HS-27A (cell line): ENCODE measurements at places on chromosomes 2 and 18.

- no peak for DNase-seq
These were observed 20.8 kb downstream of the EIF2AK3 start for GRCh38 chr2:88606371-88607030.

- DNase-seq, result no peak
These were observed 392.7 kb upstream of the ST6GAL2 start for GRCh38 chr2:107278672-107279071.

GRCh38 chr2:80489717-80490116 lies 185.2 kb upstream of the LRRTM1 start:
- no peak for DNase-seq

DNA sequence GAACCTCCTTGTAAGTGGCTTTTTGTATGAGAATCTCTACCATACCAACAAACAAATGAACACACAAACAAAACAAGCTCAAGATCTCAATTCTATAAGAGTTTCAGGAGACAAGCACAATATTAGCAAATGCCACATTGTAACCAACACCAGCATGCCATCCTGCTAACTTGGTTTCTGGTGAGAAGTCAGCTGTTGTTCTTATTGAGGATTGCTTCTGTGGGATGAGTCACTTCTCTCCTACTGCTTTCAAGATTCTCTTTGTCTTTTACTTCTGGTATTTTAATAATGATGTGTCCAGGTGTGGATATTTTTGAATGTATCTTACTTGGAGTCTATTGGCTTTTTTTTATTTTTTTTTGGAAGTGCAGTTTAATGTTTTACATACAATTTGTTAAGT lies 131.7 kb downstream of the BCL2L11 start:
- DNase-seq, result no peak

DNA sequence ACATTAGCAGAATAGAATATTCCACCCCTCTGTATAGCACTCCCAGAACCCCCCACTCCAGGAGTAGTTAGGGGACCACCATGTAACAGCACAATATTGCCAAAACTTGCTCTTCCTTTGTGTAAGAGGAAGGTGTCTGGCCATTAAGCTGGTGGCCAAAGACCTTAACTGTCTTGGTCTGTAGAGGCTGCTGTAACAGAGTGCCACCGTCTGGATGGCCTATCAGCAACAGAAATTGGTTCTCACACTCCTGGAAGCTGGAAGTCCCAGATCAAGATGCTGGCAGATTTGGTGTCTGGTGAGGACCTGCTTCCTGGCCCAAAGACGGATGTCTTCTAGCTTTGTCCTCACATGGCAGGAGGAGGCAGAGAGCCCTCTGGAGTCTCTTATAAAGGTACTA lies 61.6 kb upstream of the TGFA start:
- DNase-seq, result no peak

- no peak for DNase-seq
These were observed 19.6 kb upstream of the RPL31 start for GRCh38 chr2:100982431-100982861.

DNA sequence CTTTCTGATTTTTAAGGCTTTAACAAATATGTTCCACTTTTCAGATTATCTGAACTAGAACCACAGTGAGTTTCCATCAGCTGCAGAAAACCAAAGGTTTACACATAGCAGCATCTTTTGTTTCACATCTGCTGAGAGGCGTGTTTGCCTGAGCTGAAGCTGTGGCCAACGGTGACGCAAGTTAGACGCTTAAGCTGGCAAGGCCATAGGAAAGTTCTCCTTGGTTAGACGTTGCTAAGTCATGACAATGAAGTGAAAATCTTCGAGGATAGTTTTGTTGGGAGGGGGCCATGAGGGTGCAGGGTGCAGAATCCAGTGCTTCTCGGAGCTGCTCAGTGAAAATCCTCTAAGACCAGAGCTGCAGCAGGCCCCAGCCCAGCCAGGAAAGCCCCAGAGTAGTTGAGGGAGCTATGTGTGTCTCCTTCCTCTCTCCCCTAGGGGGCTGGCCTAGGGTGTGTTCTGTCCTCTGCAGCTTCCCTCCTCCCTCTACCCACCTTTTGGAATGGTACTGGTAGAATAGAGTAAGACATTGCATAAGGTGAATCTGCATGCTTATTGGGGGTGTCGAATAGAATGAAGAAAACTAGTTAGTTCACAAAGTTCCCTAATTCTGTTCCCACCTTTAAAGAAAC lies 105.4 kb downstream of the FHOD3 start:
- DNase-seq, result no peak

DNA sequence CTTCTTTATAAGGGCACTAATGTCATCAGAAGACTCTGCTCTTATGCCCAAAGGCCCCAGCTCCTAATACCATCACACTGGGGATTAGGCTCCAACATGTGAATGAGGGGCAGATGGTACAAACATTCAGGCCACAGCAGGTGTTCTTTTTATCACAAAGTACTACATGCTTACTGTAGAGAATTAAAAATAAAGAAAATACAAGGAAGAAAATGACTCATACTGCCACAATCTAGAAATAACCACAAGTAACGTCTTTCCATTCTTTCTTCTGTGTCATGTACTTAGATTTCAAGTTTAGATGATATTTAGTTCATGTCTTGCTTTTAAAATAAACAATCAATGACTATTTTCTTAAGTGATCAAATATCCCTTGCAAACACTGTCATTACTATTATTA lies 100.3 kb upstream of the NEDD4L start:
- DNase-seq, result no peak

DNA sequence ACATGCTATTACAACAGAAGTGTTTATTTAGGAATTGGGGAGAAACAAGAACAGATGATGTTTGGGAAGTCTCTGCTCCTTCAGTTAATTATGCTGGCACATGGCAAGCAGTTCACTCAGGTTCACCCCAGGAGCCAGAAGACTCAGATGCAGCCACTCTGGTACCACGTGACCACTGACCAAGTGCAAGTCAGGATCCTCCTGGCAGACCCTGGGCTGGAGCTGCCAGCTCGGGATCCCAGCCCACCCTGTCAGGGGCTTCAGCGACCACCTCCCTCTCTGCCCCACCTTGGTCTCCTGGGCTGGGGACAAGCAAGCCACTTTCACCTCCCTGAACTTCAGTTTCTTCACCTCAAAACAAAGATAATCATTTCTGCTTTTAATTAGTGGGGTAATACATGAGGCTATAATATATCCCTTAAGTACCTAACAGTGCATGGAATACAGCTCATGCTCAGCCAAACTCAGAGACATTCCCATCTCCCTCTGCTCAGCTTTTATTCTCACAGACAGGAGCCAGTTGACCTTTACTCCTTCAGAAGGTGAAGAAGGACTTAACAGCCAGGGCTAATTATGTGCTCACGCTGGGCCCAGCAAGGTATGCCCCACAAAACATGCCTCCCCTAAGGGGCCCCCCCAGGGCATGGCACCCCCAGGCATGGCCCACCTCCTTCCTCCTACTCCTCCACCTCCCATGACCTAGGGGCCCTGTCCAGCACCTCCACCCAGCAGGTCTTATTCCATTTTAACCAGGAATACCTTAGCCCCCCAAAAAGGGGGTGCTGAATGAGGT lies 11.8 kb downstream of the CRACDL start:
- no peak for DNase-seq

DNA sequence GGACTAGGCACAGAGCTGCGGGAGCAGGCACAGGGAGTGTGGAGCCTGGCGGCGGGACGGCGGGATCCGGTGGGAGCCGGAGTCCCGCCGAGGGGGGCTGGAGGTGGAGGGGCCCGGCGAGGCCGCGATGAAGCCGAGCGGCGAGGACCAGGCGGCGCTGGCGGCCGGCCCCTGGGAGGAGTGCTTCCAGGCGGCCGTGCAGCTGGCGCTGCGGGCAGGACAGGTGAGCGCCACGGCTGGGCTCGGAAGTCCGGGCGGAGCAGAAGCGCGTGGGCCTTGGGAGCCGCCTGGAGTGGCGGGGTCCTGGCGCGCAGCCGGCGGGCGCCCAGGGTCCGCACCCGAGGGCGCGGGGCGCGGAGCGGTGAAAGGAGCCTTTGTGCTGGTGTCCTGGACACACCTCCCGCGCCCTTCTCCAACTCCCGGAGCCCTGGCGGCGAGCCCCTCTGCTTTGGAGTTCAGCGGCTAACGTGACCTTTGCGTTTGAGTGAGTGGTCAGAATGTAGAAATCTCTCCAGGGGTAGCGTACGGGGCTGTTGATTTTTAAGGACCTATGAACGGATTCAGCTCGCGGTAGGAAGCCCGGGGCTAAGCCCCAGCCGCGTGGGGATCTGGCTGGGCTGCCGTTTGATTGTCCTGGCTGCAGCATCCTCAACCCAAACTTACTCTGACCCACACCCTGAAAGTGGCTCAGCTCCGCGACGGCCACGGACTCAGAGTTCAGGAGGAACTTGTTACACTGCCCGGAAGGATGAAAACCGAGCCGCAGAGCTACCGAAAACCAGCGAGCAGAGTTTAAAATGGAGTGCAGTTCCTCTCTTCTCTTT lies 448 bp downstream of the IMPA2 start:
- no peak for DNase-seq

- DNase-seq, result no peak
These were observed 175.5 kb downstream of the OTX1 start for GRCh38 chr2:63225964-63226686.

GRCh38 chr2:79292239-79292957 lies 132.8 kb upstream of the REG3A start:
- no peak for DNase-seq

DNA sequence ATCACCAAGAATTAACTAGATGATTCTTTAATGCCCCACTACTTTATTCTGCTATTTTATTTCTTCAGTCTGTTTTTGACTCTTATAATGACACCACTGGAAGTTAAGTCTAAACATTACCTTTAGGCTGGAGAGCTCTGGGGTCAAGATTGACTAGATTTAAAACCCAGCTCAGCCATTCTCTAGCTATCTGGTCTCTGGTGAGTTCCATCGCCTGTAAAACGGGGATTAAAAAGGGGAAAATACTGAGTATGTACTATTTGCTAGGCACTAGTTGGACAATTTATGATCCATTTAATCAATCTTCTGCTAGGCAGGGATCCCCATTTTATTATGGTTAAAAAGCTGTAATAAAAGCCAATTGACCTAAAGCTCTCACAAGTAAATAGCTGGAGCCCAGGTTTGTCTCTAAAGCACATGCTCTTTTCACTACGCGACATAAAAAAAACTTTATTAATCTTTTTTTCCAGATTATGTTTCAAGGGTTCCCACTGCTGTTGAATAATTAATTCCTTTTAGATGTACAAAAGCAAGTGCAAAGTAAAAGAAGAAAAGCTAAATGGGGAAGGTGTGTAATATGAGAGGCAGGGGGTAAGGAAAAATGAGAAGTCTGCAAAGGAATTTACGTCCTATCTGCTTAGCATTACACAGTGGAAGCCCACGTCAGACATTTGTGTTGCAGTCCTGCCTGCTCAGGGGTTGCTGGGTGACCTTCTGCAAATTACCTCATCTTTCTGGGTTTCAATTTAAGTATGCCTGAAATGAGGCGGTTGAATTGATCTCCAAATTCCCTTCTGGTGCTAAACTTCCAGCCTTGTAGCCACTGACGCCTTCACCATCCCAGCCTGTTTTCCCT lies 918 bp upstream of the NABP1 start:
- DNase-seq, result no peak

DNA sequence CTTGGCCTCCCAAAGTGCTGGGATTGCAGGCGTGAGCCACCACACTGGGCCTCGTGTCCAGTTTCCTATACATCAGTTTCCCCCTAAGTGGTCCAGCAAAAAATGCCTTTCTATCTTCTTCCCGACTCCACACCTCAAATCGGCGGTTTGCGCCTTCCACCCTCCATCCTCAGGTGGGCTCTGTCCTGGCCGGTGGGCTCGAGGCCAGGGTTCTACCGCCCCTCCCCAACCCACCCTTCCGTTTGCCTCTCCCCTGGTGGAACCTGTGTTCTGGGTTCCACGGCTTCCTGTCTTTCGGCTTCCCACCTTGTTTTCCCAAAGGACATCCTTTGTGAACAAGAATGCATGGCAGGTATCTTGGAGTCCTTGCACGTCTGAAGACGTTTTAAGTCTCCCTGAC lies 104.4 kb downstream of the HS6ST1 start:
- no peak for DNase-seq

- no peak for DNase-seq
These were observed 174.0 kb downstream of the CTNNA2 start for GRCh38 chr2:79686884-79687283.

DNA sequence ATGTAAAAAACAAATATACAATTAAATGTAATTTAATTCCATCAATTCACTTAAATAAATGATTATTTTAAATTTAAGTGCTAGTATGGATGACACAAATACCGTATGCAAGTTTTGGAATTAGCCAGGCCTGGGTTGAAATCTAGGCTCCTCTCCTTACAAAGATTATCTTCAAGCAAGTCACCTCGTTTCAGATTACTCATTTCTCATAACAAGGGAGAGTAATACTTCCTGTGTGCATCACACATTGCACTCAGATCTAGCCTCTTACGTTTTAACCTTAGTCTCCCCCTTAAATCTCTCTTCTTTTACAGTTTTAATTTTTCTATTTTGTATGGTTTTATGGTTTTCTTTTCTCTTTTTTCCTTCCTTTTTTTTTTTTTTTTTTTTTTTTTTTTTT lies 1475.9 kb upstream of the NXPH2 start:
- DNase-seq, result no peak

DNA sequence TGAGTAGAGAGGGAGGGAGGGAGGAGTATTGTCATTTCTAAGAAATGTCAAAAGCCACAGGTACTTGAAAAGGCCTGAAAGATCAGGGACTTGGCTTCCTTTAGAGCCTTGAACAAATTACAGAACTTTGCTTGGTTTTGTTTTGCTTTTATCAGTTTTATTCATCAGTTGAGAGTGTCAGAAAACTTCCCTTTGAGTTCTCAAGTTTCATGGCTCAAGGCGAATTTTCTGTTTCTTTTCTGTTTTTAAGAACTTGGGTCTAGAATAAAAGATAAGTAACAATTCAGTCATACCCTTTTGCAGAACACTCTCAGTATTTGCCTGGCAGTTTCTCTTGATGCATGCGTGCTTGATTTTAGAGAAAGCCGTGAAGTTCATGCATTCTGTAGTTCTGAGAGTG lies 531.9 kb downstream of the PARD3B start:
- no peak for DNase-seq

GRCh38 chr2:204145791-204146190 lies 209.2 kb downstream of the ICOS start:
- DNase-seq, result no peak

- DNase-seq, result no peak
These were observed 300.5 kb downstream of the TMX3 start for GRCh38 chr18:68414407-68414806.

GRCh38 chr2:97733341-97734035 lies 20.1 kb downstream of the ZAP70 start:
- DNase-seq, result no peak

GRCh38 chr2:144430722-144431391 lies 89.1 kb downstream of the ZEB2 start:
- DNase-seq, result no peak

GRCh38 chr2:173952267-173953046 lies 12.7 kb downstream of the SP3 start:
- DNase-seq, result no peak

GRCh38 chr2:3159782-3160545 lies 217.7 kb downstream of the EIPR1 start:
- no peak for DNase-seq
